ENCODE measurements at places on chromosomes 2 and 18. TPM values are rescaled to one million over a fixed set of nuclear protein-coding genes. Genes with fewer than 3 reads are reported as not detected.

GRCh38 chr2:145090841-145091761, 571.2 kb upstream of the ZEB2 start:
- H3K27me3 ChIP-seq = no peaks in the 10 kb centered on the region
- no peak overlapping the region for H3K4me3 ChIP-seq
- H3K27ac ChIP-seq = no peak overlapping the region
- H3K4me1 ChIP-seq = peaks cover 64% of the 10 kb centered on the region

DNA sequence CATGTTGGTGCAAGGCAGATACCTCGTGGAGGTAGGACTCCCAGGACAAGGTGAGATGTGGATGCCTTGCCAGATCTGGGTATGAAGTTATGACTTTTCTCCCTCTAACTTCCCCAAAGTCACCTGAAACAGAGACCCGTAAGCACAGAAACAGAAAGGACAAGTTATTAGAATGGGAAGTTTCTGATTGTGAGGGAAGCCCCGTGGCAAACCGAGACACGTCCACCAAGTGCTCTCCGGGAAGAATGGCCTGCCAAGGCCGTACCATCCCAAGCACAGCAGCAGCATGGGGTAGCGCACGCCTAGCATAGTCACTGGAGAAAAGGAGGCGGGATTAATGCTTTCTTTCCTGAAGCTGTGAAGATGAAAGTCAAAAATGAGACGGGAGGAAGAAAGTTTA, 110.6 kb downstream of the ZNF532 start:
- DNase-seq = no peak
- H3K4me1 ChIP-seq = peaks cover 10% of the 10 kb centered on the region
- H3K27ac ChIP-seq = peak overlapping the region; percentile 69
- H3K27me3 ChIP-seq = no peaks in the 10 kb centered on the region
- peaks cover 16% of the 10 kb centered on the region for H3K36me3 ChIP-seq

DNA sequence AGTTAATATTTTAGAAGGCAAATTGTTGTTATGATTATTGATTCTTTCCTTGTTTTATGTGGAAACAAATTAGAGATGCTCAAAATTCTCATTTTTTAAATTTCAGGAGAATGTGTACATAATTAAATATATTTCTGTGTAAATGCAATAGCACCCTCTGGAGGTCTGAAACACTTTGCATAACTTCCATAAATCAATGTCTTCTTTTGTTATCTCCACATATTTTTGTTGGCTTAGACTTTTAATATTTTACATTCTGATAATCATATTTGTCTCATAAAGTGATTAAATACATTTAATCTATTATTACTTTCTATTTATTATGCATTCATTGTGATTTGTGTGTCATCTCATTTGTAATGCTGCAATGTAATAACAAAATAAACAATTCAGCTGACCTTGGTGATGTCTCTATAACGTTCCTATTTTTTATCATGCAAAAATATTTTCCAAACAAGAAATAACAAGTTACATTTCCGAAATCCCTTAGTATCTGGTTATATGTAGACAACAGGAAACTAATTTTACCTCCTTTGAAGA, 201.8 kb upstream of the GALNT5 start:
- H3K36me3 ChIP-seq = no peaks in the 10 kb centered on the region
- no peak for DNase-seq
- H3K4me1 ChIP-seq = peaks cover 19% of the 10 kb centered on the region
- H3K27me3 ChIP-seq = no peaks in the 10 kb centered on the region

DNA sequence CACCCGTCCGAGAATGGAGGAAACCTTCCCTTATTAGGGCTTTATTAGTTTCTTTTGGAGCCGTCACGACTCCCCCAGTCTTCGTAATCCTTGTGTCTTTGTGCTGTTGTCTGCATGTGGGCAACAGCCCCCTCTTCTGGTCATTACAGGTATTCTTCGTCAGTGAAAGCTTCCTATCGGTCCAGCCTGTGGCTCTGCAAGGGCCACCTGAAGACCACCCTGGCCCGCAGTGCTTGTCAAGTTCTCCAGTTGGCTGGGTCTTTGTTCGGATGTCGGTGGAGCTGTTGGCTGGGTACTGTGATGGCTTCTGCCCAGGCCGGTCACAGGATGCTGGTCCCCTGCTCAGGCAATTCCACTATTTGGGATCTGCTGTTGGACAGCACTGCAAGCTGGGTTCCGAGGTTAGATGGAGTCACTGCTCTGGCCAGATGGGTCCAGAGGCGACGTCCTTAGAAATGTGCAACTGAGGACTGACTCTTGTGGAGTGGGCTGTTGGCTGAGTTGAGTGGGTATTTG, 19.2 kb downstream of the E2F6 start:
- no peak overlapping the region for H3K4me3 ChIP-seq
- H3K27me3 ChIP-seq = no peaks in the 10 kb centered on the region
- peaks cover 54% of the 10 kb centered on the region for H3K36me3 ChIP-seq
- peak; percentile 86 for DNase-seq
- H3K27ac ChIP-seq = no peak overlapping the region

DNA sequence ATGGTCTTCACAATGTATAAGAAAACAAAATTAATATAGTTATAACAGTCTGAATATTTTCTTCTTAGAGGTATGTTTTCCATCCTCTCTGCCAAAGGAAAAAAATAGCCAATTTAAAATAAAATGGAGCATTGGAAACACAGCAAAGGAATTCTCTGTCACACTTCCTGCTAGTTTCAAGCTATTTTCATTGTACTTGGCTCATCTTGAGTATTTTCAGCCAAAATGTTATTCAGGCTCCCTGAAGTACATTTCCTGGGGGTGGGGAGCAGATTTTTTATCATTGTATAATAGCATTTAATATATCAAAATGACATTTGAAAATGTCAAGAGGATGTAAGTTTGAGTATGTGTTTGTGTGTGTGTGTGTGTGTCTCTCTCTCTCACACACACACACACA, 463.6 kb upstream of the REG3G start:
- no peaks in the 10 kb centered on the region for H3K36me3 ChIP-seq
- H3K27me3 ChIP-seq = no peaks in the 10 kb centered on the region
- no peak overlapping the region for H3K4me3 ChIP-seq
- H3K27ac ChIP-seq = no peak overlapping the region

ANO7 gene
- total RNA-seq = 1.3 TPM

All from osteocyte (in vitro differentiated cells).